Adrenal gland (tissue), 19 donors: ENCODE measurements at places on chromosomes 16 and 17.
A peak's percentile ranks its signal among the peaks of the same experiment; 100 is the strongest.

DNA sequence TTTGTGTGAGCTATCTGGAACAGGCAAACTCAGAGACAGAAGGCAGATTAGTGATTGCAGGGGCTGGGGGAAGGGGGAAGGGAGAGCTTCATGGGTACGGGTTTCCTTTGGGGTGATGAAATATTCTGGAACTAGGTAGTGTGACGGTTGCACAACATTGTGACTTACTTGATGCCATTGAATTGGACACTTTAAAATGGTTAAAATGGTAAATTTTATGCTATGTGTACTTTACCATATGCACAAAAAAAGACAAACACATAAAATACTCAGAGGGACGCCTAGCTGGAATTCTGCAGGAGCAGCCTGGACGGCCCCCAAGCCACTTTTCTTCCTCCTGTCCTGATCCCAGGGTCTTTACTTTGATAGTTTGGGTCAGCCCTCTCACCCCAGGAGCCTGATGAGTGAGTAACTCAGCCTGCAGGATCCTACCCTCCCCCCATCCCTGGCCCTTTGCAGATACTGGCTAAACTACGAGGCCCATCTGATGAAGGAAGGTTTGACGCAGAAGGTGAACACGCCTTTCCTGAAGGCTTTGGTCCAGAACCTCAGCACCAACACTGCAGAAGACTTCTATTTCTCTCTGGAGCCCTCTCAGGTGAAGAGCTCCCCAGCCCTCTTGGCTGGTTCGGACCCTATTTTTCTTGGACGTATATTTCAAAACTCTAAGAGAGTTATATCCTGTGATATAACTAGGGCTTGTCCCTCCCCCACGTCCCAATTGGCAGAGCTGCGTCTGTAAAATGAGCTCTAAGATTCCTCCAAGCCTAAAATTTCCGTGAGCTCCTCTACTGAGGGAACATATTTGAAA lies 7.8 kb downstream of the ADGRG3 start:
- no peak for DNase-seq

- DNase-seq: no peak
Measured at GRCh38 chr17:81192386-81193050, 26.5 kb upstream of the AATK start.

GRCh38 chr17:42407289-42407836 lies 15.7 kb downstream of the CAVIN1 start:
- peak; percentile 94 for DNase-seq

- no peak for DNase-seq
Measured at GRCh38 chr16:57908409-57908987, 62.4 kb downstream of the CNGB1 start.

GRCh38 chr17:79332011-79332554 lies 257.5 kb downstream of the ENGASE start:
- DNase-seq: no peak

GRCh38 chr17:4967539-4968485 lies at the start of gene SPAG7:
TSS of gene SPAG7 (minus strand) at chr17:4967817. CDS start at chr17:4967804, 13 bp downstream.
- DNase-seq: peak; percentile 94

- DNase-seq: no peak
Measured at GRCh38 chr16:27237219-27238015, 31.2 kb downstream of the NSMCE1 start.

DNA sequence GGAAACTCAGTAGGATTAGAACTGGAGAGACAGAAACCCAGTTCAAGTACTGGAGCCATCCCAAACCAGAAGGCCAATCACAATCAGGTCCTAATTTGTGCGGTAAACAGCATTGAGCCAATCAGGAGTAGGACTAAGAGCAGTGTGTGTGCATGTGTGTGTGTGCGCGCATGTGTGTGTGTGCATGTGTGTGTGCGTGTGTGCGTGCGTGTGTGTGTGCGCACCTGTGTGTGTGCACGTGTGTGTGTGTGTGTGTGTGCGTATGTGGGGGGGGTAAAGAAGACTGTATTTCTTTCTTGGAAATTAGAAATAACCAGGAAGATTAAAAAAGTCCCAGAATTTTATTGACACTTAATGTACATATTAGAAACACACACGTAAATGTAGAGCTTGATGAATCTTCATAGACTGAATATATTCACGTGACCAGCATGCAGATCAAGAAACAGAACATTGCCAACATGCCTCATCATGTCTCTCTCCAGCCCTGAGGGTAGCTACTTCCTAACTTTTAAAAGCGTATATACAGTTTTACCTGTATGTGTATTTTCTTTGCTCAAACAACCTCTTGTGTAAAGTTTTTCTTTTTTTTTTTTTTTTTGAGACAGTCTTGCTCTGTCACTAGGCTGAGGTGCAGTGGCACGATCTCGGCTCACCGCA lies 919 bp upstream of the DHRS7C start:
- no peak for DNase-seq

- no peak for DNase-seq
Measured at GRCh38 chr17:3002538-3003295, 60.7 kb downstream of the OR1D5 start.
